ENCODE measurements at places on chromosomes 6 and 20.
A peak's percentile ranks its signal among the peaks of the same experiment; 100 is the strongest.

GRCh38 chr6:28995093-28995650 is 9.9 kb downstream of the ZNF311 start:
- DNase-seq = no peak

DNA sequence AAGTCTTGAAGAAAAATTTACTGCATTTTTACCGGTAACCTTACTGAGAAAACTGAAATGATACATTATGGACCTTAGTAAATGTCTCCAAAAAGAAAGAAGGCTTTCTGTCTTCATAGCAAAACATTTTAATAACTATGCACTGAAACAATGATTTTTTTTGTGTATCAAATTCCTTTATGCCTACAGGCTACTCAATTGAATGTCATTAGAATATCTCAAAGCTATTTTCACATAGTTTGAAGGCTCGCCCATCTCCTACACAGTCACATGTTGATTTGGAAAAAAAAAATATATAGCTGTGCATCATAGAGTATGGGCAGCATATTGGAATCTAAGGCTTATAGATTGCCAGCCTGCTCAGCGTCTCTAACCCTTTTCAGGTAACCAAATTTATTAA is 12.0 kb upstream of the MLIP start:
- DNase-seq = no peak

GRCh38 chr6:14516956-14517355 is 399.4 kb downstream of the CD83 start:
- DNase-seq = no peak

DNA sequence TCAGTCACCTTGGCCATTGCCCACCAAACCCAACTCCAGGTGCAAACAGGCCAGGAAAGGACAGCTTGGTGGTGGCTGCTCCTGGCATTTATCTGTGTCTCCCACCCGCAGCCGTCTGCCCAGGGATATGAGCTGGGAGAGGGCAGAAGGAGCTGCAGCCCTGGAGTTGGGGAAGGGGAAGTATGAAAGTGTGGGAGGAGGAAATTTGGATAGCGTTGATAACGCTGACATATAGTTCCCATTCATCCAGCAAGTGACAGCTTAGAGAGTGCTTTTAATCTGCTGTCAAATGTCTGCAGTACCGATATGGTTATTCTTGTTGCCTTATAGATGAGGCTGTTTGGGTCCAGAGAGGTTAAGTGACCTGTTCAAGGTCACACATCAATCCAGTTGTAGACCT is 741 bp downstream of the KCNK16 start:
- DNase-seq = no peak

DNA sequence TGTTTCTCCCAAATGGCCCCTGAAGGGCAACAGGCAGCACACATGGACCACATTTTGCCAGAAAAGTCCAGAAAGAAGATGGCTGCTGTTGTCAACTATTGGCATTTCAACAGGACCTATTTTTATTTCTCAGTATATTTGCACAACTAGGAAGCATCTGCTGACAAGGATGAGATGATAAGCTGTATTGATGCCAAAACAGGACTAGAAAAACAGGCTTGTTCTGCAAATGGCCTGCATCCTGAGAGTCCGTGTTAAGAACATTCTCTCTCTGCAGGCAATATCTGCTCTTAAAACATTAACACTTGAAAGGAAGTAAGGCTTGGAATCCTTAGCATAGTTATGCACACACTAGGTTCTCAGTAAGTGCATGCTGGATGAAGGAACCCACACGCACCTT is 283.7 kb downstream of the ESR1 start:
- DNase-seq = no peak

DNA sequence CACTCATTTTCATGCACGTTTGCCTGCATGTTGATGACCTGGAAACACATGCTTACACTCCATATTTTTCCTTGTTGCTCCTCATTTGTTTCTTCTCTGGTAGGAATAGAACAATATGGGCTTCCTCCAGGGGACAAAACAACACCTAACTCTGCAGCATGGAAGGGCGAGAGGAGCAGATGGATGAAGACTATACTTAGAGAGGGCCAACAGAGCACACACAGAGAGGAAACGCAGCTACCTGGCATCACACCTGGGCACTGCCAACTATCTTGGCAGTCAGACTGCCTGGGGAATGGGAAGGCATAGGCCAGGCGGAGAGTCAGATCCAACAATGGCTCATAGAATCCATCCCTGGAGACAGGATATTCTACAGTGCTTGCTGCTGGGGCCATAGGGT is 290.9 kb downstream of the CD83 start:
- DNase-seq = no peak

DNA sequence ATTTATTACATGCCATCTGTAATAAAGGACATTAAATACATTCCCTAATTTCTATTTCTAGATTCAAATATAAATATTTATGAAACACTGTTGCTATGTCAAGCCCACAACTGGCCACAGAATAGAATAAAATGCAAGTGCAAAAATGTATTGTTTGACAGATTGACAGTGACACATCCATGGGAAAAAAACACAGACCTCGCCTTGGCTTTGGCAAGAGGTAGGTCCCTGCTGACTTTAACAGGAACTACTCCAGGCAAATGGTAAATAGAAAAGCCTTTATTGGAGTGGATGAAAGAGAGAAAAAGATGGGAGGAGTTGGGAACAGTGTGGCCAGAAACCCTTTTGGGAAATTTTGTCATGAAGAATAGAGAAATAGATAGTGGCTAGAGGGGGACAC is 622.9 kb downstream of the UTRN start:
- DNase-seq = no peak

DNA sequence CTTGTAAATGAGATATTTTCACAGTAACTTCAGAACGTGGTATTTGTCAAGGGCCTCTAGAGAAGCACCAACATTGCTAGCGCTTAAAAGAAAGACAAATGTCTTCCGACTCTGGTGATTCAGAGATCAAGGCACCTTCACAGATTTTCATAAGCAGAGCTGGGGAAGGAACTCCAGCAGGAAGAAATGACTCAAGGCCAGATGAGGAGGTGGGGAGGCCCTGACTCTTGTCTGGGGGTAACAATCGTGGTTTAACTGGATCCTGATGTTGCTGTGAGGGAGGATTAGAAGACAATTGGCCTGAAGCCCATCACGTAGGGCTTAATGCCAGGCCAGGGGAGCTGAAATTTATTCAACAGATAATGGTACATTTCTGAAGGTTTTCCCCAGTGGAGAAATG is 122.9 kb upstream of the QKI start:
- no peak for DNase-seq

DNA sequence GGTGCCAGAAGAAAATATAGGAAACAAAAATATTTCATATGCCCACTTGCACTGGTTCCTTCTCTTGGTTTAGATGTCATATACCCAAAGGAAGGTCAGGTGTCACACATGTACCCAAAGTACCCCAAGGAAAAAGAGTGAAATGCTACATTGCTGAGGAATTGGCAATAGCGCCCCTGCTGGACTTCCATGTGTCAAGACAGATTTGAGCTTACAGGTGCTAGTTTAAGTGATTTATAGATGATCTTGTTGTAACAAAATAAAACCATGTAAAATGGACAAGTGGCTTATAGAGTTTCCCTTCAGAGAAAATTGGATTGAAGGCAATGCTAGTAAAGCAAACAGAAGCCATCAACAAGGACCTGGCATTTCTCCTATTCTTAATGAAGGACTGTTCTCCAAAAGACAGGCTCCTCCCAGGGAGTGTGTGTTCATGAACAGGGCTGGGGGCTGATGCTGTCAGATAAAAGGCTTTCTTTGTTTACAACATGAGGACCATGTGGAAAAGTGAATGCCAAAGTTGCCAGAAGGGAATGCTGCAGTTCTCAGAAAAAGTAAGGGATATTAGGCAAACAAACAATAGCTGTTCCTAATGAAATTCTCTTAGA is 64.3 kb upstream of the PAK5 start:
- DNase-seq = peak; percentile 5

DNA sequence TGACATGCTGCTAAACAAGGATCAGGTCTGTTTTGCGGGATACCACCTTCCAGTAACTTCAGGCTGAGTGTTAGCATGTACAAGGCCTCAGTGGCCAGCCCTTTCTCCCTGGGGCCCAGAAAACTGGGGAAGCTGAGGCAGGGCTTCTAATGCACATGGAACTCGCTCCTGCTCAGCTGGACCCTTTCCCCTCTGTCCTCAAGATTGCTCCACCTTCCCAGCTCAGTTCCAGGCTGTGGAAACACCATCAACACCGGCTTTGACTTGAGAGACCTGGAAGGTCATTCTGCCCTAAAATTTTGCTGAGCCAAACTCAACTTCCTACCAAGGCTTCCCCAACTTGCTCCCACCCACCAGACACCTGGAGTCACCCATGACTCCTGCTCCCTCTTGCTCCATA is 4.2 kb upstream of the BLCAP start:
- DNase-seq = no peak

- DNase-seq = no peak
Measured at GRCh38 chr20:24720957-24721356, 228.1 kb upstream of the CST7 start.

DNA sequence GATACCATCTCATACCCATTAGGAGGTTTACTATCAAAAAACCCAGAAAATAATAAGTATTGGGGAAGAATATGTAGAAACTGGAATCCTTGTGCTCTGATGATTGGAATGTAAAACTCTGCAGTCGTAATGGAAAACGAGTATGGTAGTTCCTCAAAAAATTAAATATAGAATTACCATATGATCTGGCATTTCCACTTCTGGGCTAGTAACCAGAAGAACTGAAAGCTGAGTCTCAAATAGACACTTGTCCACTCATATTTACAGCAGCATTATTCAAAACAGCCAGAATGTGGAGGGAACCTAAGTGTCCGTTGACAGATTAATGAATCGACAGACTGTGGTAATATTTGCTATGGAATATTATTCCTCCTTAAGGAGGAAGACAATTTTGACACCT is 44.3 kb downstream of the FOXC1 start:
- peak; percentile 72 for DNase-seq

GRCh38 chr6:23180504-23181293 is 611.3 kb downstream of the HDGFL1 start:
- no peak for DNase-seq

- no peak for DNase-seq
Measured at GRCh38 chr20:10856237-10857015, 182.6 kb upstream of the JAG1 start.

DNA sequence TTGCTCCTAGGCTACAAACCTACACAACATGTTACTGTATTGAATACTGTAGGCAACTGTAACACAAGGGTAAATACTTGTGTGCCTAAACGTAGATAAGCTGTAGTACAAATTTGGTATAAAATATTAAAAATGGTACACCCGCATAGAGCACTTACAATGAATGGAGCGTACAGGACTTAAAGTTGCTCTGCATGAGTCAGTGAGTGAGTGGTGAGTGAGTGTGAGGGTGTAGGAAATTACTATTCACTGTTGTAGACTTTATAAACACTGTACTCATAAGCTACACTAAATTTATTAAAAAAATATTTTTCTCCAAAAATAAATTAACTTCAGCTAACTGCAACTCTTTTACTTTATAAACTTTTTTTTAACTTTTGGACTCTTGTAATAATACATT is 391.6 kb downstream of the ADGRB3 start:
- DNase-seq = no peak

GRCh38 chr6:141513830-141514229 is 618.9 kb upstream of the GJE1 start:
- DNase-seq = peak; percentile 11

GRCh38 chr6:75556240-75556639 is 45.4 kb upstream of the SENP6 start:
- DNase-seq = no peak

DNA sequence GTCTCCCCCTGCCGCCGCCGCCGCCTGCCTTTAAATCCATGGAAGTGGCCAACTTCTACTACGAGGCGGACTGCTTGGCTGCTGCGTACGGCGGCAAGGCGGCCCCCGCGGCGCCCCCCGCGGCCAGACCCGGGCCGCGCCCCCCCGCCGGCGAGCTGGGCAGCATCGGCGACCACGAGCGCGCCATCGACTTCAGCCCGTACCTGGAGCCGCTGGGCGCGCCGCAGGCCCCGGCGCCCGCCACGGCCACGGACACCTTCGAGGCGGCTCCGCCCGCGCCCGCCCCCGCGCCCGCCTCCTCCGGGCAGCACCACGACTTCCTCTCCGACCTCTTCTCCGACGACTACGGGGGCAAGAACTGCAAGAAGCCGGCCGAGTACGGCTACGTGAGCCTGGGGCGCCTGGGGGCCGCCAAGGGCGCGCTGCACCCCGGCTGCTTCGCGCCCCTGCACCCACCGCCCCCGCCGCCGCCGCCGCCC is 474 bp downstream of the CEBPB start:
- peak; percentile 75 for DNase-seq

GRCh38 chr6:154123155-154123956 is 84.3 kb downstream of the OPRM1 start:
- DNase-seq = peak; percentile 89

DNA sequence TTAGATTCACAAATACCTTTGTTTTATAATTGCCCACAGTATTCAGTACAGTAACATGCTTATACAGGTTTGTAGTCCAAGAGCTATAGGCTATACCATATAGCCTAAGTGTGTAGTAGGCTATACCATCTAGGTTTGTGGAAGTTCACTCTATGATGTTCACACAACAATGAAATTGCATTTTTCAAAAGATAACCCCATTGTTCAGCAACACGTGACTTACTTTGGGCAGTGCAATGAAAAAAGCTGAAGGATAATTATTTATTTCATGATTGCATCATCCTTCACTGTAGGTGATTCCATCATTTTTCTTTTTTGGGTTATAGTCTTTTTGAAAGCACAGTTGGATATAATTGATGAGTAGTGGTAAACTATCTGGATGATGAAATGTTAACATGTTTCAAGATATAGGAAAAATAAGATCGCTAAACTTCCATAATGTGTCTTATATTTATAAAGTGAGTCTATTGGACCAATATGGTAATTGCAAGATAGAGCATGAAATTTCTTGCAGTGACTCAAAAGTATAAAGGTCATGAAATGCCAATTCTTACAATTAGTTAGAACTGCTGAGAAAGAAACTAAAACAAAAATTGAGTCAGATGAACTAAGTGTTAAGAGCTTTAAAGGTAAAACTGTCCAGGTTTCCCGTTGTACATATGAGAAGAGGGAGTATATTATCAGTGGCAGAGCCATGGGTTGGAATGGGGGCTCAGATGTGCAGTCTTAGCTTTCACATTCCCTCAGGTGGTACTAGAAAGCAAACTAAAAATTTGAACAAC is 164.4 kb downstream of the ZFAND3 start:
- DNase-seq = peak; percentile 37

- DNase-seq = no peak
Measured at GRCh38 chr20:22341508-22341907, 242.9 kb downstream of the FOXA2 start.

DNA sequence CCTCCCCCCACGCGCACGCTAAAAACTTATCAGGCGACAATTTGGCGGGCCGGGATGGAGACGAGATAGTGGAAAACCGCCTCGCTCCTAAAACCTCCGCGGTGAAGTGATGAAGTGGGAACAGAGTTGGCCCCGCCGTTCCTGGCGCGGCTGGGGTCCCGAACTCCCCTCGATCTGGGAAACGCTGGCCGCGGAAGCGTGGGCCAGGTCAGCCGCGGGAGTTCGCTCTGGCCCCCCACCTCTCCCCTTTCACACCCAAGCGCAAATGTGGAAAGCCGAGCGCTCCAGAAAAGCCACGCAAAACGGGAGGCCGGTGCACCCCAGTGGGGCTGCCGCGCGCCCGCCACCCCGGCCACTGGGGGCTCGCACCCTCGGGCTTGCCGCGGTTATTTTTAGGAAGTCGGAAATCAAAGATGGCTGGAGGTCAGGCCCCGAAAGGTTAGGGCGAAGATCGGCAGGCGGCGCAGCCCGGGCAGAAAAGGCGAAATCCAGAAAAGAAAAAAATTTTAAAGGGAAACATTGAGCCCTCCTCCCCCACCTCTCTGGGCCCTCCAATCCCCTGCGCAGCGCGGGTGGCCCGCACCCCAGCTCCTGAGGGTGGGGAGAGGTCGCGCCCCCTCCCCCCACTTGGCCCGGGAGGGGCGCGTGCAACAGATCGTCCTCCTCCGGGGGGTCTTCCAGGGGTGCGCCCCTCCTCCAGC is 1.0 kb downstream of the SALL4 start:
- peak; percentile 9 for DNase-seq
